Frontal cortex (tissue), 4 donors: ENCODE measurements at places on chromosomes 6 and 20. TPM values are rescaled to one million over a fixed set of nuclear protein-coding genes. Genes with fewer than 3 reads are reported as not detected.

The SLC22A2 gene
- total RNA-seq, result 0.82 TPM

The LTB gene
- not detected for total RNA-seq

The BANF2 gene
- not detected for total RNA-seq

The AVP gene
- not detected for total RNA-seq

The STMND1 gene
- not detected for total RNA-seq

The ZBTB12 gene
- 25.7 TPM for total RNA-seq

The SAPCD1 gene
- 0.82 TPM for total RNA-seq

The CGA gene
- not detected for total RNA-seq

The RHAG gene
- total RNA-seq, result 0.41 TPM

The KIF25 gene
- 0.41 TPM for total RNA-seq

The SEL1L2 gene
- 0.41 TPM for total RNA-seq

The PDYN gene
- total RNA-seq, result 16.3 TPM

The RXRB gene
- total RNA-seq, result 23.2 TPM

The SLC32A1 gene
- total RNA-seq, result 7.7 TPM

The CRISP3 gene
- under 0.01 TPM for total RNA-seq

The MYLIP gene
- total RNA-seq, result 45.7 TPM

The THBD gene
- total RNA-seq, result 1.2 TPM

The KCNK5 gene
- total RNA-seq, result under 0.01 TPM
